ENCODE measurements at places on chromosomes 6 and 20.

- no peak for DNase-seq
Observed at GRCh38 chr6:55377150-55377549, 49.9 kb downstream of the GFRAL start.

DNA sequence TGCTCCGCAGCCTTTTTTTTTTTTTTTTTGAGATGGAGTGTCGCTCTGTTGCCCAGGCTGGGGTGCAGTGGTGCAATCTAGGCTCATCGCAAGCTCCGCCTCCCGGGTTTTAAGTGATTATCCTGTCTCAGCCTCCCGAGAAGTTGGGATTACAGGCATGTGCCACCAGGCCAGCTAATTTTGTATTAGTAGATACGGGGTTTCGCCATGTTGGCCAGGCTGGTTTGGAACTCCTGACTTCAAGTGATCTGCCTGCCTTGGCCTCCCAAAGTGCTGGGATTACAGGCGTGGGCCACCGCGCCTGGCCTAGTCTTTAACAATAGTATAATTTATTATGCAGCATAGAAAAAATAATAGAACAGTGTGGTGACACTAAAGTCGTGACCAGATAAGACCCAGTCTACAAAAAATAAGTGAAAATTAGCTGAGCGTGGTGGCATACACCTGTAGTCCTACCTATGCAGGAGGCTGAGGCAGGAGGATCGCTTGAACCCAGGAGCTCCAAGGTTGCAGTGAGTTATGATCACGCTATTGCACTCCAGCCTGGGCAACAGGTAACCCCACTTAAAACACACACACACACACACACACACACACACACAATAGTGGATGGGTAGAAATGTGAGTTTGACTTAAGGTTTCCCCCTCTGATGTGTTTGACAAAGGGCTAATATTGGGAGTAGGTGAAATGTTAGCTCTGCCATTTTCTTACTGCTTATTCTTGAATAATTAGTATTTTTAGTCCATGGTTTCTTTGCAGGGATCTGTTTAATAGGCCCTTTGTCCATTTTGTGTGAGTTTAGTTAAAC lies 6.5 kb downstream of the PIM1 start:
- no peak for DNase-seq

- DNase-seq: peak; percentile 38
Observed at GRCh38 chr6:20033697-20034407, 178.4 kb downstream of the MBOAT1 start.

GRCh38 chr20:57384486-57384885 lies 6.7 kb upstream of the RBM38 start:
- DNase-seq: no peak

DNA sequence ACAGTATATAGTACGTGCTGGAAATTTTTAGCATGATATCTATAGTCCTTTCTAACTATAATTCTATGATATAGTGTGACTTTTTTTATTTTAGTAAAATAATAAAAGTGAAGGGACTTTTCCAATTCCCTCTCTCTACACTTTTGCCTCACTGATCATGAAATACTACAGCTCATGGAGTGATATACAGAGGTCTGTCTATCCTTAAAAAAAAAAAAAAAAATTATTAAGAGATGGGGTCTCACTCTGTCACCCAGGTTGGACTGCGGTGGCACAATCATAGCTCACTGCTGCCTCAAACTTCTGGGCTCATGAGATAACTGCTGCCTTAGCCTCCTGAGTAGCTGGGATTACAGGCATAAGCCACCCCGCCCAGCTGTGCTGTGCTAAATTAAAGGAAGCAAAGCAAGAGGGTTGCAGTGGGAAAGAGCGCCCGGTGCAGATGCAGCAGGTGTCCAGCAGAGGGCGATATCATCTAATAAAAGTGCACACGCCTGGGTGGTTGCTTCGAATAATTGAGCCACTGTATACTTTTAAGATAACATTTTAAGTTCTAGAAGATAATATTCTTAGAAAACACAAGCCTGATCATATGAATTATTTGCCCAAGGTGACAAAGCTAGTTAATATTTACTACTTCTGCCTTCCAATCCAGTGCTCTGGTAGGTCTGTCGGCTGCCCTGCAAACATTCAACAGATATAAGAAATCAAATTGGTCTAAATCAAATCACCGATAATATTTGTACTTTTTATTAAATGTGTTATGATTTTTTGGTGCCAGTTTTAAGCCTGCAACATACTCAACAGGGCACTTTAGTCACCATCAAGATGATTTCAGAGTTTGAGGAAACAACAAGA lies 94.9 kb upstream of the NT5E start:
- DNase-seq: peak; percentile 73

- peak; percentile 30 for DNase-seq
Observed at GRCh38 chr20:34570859-34571306, 12.4 kb downstream of the MAP1LC3A start.

DNA sequence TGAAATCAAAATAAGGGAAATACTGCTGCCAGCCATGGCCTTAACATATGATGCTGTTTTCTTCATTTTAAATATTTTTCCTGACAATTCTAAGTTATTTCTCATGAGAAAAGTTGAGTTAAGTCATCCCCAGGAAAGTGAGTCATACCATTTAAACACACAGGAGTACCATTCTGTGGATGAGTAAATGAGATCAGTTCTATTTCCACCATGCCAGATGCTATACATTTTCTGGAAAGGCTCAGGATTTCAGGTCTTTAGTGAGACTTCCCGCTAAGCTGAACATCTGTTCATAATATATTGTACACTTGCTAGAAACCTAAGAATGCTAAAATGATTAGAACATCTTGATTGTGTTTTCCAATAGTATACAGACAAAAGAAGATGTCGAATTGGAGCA lies 256.2 kb upstream of the MANEA start:
- DNase-seq: peak; percentile 90

All from NCI-H69 (cell line).